ENCODE measurements at places on chromosomes 4 and X.
A peak's percentile ranks its signal among the peaks of the same experiment; 100 is the strongest.

GRCh38 chr4:38367642-38368174, 296.3 kb upstream of the KLF3 start:
- no peak for DNase-seq

DNA sequence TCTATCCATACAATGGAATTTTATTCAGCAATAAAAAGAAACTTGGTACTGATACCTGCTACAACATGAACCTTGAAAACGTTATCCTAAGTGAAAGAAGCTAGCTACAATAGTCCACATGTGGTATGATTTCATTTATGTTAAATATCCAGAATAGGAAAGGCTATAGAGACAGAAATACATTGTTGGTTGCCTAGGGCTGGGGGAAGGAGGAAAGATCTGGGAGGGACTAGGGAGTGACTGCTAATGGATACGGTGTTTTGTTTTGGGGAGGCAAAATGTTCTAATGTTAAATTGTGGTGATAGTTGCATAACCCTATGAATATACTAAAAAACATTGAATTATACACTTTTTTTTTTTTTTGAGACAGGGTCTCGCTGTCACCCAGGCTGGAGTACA, 141.1 kb upstream of the ARX start:
- DNase-seq, result no peak

DNA sequence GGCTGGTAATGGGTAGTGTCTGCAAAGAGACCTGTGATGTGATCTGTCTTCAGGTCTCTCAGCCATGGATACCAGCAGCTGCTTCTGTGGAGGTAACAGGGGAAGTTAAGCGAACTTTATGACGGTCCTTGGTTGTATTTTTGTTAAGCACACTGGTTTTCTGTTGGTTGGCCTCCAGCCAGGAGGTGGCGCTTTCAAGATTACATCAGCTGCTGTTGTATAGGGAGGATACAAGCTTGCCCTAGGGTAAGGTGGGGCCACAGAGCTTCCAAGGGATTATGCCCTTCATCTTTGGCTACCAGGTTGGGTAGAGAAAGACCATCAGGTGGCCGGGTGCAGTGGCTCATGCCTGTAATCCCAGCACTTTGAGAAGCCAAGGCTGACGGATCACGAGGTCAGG, 834.2 kb upstream of the GALNTL6 start:
- DNase-seq, result no peak

DNA sequence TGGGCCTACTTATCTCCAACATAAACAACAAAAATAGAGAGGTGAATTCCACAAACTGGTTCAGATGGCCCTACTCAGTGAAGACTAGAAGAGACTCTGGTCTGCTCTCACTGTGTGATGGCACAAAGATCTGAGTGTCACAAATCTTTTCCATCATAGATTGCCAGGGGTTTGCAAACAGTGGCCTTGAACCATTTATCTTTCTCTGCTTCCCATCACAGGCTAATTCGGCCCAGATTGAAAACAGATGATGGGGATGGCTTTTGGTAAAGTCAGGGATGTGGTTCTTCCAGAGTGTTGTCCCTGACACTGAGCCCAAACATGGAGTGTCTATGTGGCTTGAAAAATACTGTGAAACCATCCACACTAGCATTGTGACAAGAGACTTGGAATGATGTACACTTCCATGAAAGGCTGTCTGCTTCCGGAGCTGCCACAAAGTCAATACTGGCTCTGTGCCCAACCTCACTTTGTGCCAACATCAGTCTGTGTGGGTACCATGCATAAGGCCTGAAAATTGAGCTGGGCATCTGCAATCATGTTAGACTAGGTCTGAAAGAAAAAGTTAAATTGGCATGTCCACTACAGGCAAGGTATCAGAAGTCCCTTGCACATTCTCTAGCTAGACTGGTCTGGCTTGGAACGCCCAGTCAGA, 25.2 kb upstream of the PLAC1 start:
- DNase-seq, result no peak

DNA sequence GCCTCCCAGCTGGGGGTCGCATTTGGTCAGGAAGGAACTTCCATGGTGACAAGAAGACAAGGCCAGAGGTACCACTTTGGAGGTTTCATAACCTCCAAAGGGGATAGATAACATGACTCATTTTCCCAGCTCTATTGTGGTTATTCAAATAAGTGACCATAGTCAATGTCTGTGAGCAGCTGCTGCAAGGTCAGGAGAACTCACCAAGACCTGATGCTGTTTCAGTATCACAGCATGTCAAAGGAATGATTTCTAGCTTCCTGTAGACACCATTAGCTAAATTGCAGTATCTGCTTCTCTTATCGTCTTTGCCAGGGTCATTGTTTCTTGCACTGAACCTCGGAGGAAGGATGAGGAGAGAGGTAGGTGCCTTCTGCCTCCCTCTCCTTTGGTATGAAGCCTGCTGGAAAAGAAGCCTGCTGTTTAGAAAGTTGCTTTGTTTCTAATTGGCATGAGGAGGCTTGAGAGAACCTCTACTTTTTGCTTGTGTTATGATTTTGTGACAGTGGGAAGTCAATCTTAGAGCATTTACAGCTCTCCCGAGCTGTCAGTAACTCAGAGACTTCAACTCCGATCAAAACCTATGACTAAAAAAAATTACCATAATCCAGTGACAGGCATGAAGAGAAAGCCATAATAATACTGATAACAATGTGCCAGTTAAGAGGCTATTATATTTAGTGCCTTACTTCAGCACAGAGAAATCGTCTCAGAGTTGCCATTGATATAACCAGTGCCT, 38.0 kb upstream of the GATB start:
- DNase-seq, result peak; percentile 7
